Trophoblast cell (in vitro differentiated cells and primary cell): ENCODE measurements at places on chromosomes 4 and X.
A peak's percentile ranks its signal among the peaks of the same experiment; 100 is the strongest.

DNA sequence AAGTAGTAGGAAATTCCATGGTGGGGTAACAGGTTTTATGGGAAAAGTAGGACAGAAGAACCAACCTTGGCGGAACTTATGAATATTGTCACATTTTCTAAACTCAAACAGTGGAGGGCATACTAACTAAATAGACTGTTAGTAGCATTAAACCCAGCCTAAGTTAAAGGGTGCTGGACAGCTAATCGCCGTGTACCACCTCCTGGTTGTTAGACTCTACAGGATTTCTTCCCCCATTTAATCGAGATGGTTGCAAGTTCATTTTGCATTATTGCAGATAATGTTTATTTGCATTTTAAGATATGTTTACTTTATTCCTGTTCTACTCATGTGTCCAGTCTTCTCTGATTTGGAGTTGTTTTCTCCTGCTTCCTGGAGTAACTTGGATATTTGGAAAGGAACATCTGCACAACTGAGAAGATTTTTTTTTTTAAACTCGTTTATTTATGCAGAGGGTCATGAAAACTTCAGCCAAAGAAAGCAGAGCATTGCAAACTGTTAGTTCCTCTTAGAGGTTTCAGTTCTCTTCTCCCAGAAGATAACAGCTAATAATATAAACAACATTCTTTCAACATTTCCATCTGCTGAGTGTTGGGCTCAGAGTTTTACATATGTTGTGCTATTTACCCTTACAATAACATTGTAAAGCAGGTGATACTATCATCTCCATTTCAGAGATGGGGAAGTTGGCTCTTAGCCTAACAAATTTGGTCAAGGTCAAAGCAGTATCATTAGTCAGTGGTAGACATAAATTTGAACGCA lies 51.5 kb upstream of the TBC1D9 start:
- no peaks in the 10 kb centered on the region for H3K4me1 ChIP-seq
- peak; percentile 64 for DNase-seq
- H3K4me3 ChIP-seq: no peak overlapping the region

GRCh38 chr4:20026456-20026855 lies 225.2 kb upstream of the SLIT2 start:
- H3K36me3 ChIP-seq: no peaks in the 10 kb centered on the region
- DNase-seq: peak; percentile 7
- H3K27me3 ChIP-seq: no peaks in the 10 kb centered on the region
- H3K4me1 ChIP-seq: no peaks in the 10 kb centered on the region
- H3K27ac ChIP-seq: no peak overlapping the region

GRCh38 chrX:71214604-71215337 lies 8.3 kb upstream of the GJB1 start:
- DNase-seq: no peak
- H3K4me1 ChIP-seq: no peaks in the 10 kb centered on the region
- H3K27me3 ChIP-seq: no peaks in the 10 kb centered on the region
- no peak overlapping the region for H3K27ac ChIP-seq

DNA sequence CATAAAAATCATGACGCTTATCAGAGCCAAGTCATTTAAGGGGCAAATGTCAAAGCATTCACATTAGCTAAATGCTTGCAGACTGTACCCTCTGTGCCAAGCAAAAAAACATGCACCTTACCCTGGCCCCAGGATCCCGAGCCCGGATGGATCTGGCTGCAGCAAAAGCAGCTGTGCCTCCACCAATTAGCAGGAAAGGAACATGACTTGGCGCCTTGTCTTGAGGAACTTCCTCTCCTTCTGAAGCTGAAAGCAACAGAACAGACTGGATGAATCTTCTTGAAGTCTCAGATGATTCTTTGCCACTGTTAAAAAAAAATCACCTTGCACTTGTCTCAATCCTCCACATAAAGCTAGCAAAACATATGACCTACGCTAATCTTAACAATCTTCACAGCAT lies 18.0 kb downstream of the AIFM1 start:
- no peak for DNase-seq
- H3K36me3 ChIP-seq: peaks cover 2% of the 10 kb centered on the region
- H3K27ac ChIP-seq: no peak overlapping the region
- no peak overlapping the region for H3K4me3 ChIP-seq

DNA sequence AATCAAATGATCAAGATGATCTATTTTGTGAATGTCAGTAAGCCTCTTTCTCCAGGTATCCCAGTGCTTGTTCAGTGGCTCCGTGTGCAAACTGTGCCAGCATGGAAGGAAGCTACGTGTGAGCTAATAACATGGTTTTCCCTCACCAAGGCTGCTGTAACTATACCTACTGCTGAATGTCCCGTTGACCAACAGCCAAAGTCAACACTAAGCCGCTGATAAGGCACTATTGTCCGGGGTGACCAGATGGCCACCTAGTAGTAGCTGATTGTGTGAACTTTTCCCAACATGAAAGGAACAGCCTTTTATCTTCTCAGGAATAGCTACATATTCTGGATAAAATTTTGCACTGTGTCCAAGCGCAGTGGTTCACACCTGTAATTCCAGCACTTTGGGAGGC lies 58.0 kb upstream of the ABCG2 start:
- H3K36me3 ChIP-seq: no peaks in the 10 kb centered on the region
- H3K4me3 ChIP-seq: no peak overlapping the region
- peak; percentile 41 for DNase-seq
- no peaks in the 10 kb centered on the region for H3K27me3 ChIP-seq

DNA sequence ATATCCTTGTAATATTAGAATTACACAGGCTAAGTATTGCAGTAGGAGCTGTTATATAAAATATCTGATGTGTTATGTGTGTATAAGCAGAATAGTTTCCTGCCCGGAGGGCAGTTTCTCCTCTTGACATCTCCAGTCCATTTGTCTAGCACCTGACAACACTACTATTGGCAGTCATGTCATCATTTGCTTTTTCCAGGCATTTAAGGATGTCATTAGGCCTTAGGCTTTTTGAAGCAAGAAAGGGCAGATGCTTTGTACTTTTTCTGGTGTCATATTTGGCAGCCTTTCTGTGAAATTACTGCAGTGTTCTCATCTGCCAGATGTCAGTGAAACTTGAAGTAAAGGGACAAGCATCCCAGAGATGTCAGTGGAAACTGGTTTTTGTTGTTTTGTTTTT lies 2017.6 kb upstream of the IGFBP7 start:
- peak; percentile 1 for DNase-seq
- H3K4me1 ChIP-seq: no peaks in the 10 kb centered on the region
- no peak overlapping the region for H3K4me3 ChIP-seq
- no peaks in the 10 kb centered on the region for H3K36me3 ChIP-seq

DNA sequence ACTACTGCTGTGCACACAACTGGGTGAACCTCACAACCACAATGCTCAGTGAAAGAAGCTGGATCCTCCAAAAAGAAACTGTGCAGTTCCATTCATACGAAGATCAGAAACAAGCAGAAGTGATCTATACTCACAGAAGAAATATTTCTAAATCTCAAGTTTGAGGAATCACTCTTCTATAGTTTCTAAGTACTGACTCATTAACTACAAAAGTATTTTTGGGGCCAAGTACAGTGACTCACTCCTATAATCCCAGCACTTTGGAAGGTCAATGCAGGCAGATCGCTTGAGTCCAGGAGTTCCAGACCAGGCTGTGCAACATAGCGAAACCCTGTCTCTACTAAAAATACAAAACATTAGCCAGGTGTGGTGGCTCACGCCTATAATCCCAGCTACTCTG lies 51.3 kb upstream of the RELL1 start:
- no peak overlapping the region for H3K4me3 ChIP-seq
- H3K36me3 ChIP-seq: no peaks in the 10 kb centered on the region
- H3K27me3 ChIP-seq: no peaks in the 10 kb centered on the region

- peak overlapping the region; percentile 56 for H3K27ac ChIP-seq
- peak; percentile 18 for DNase-seq
- H3K4me1 ChIP-seq: peaks cover 10% of the 10 kb centered on the region
Measured at GRCh38 chr4:82753238-82753637, 45.4 kb downstream of the SCD5 start.

DNA sequence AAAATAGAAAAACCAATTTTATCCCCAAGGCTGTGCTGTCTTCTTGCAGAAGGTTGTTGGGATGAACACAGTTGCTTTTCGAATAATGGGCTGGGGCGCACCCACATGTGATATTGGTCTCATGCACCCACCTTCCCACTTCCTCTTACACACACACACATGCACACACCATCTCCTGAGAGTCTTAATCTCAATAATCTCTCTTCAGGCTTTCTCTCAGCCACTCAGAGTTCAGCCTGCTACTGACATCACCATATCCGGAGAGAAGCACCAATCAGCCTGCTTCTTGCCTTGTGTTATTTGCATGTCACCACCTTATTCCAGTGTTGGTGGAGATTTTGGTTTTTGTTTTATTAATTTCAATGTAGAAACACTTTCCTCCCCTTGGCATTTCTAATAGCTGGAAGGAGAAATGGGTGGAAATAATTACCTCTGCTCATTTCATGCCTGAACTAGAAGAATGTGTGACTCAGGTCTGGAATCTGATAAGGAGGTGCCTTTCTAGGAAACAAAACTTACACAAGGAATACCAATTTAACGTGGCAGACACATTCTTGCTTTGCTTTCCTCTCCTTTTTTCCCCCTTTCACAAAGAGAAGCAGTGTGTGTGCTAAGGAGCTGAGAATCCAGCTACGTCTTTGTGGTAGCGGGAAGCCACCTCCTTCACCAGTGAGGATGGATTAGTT lies 400.2 kb downstream of the MID1IP1 start:
- no peak overlapping the region for H3K4me3 ChIP-seq
- H3K4me1 ChIP-seq: peaks cover 2% of the 10 kb centered on the region
- no peaks in the 10 kb centered on the region for H3K27me3 ChIP-seq

GRCh38 chrX:107725761-107726555 lies 49.6 kb downstream of the TSC22D3 start:
- no peaks in the 10 kb centered on the region for H3K4me1 ChIP-seq
- H3K4me3 ChIP-seq: no peak overlapping the region
- no peaks in the 10 kb centered on the region for H3K27me3 ChIP-seq
- no peak overlapping the region for H3K27ac ChIP-seq
- no peak for DNase-seq
- no peaks in the 10 kb centered on the region for H3K36me3 ChIP-seq

GRCh38 chrX:38103857-38104812 lies 97.8 kb downstream of the SYTL5 start:
- H3K4me1 ChIP-seq: no peaks in the 10 kb centered on the region
- H3K27me3 ChIP-seq: no peaks in the 10 kb centered on the region
- DNase-seq: no peak
- no peaks in the 10 kb centered on the region for H3K36me3 ChIP-seq

GRCh38 chr4:8388528-8388870 lies 52.0 kb downstream of the ACOX3 start:
- H3K27ac ChIP-seq: no peak overlapping the region
- H3K27me3 ChIP-seq: no peaks in the 10 kb centered on the region
- H3K4me1 ChIP-seq: peaks cover 7% of the 10 kb centered on the region
- H3K36me3 ChIP-seq: peaks cover 54% of the 10 kb centered on the region
- H3K4me3 ChIP-seq: no peak overlapping the region

DNA sequence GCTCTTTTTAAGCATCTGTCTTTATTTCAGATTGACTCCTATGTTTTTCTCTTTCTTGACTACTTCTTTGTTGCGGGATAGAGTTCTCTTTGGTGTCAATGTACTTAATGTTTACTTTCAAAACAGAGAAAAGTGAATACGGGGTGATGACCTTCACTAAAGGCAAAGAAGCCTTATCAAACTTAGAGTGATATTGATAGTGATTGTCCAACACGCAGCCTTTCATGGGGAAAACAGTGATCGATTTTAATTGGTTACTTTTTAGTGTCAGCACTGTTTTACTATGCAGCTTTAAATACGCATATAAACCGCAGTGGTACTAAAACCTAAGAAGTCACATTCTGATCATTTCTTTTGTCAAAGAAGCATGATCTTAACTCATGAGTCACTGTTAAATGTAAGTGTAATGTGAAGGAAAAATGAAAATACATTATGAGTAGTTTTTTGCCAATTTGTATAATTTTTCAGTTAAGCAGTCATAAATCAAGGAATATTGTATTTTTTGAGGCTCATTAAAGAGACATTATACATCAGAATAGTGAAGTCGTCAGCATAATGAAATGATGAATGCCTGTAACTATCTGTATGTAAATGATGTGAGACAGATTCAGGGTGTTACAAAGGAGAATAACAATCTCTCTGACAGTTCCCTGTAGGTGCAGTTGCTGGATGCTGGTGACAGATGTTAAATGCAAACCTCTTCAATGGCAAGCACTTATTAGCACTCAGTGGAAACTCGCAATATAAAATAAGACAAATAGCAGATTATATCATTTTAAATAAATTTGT lies 2082.8 kb upstream of the TENM3 start:
- H3K27ac ChIP-seq: no peak overlapping the region
- no peaks in the 10 kb centered on the region for H3K27me3 ChIP-seq
- DNase-seq: peak; percentile 37
- no peak overlapping the region for H3K4me3 ChIP-seq

DNA sequence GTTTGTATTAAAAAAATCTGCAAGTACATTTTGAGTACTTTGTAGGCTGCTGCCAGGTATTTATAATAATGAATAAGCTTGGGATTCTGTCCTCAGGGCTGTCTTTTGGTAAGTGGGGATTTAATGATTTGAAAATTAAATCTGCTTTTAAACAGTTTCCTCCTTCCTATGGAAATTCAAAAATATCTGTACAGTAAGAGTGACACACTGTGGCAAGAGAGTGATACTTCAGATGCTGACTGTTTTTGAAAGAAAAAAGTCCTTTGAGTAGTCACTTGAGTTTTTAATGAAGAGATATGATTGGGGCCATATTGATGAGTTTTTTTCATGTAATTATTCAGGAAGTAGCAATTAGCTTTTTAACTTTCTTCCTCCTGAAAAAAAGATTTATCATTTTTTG lies 49.2 kb downstream of the SMARCAD1 start:
- DNase-seq: peak; percentile 23
- H3K27me3 ChIP-seq: no peaks in the 10 kb centered on the region
- H3K4me1 ChIP-seq: no peaks in the 10 kb centered on the region

DNA sequence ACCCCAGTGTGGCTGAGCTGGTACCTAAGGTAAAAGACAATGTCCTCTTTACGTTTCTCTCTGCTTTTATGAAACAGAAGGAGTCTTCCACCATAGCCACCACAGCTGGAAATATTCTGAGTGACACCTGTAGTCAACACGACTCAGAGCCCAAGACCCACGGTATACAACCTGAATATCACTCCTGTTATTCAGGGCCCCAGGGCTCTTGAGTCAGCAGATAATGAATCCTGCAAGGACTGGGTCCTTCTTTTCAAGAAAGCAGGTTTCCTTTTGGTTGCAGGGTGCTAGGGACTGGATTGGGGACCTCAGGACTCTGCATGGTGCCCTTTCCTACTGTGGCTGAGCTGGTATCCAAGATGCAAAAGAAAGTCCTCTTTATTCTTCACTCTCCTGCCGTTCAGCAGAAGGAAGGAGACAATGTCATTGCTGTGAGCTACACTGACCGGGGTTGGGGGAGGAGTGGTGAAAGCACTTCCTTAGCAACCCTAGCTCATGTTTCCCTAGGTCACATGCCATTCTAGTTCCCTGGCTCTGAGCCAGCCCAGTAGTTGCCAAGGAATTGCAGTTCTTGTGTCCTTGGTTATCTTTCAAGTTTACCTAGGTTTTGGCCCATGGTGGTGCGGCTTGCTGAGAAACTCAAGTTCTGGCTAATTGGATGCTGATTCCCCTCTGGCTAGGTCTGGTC lies 23.7 kb upstream of the UNC5C start:
- H3K4me3 ChIP-seq: no peak overlapping the region
- H3K36me3 ChIP-seq: no peaks in the 10 kb centered on the region
- no peaks in the 10 kb centered on the region for H3K27me3 ChIP-seq
- peaks cover 10% of the 10 kb centered on the region for H3K4me1 ChIP-seq
